Activated CD4-positive, alpha-beta T cell treated with anti-CD3 and anti-CD28 coated beads, Interleukin-2, amount 10 ng/mL, durations not matched to agents 7 days and 5 days (primary cell): ENCODE measurements at places on chromosomes 4 and X. TPM values are rescaled to one million over a fixed set of nuclear protein-coding genes. Genes with fewer than 3 reads are reported as not detected.

MRPL1 gene
- total RNA-seq = 35.8 TPM

GLRB gene
- total RNA-seq = not detected

GPR119 gene
- total RNA-seq = not detected

CCDC160 gene
- not detected for total RNA-seq

GRCh38 chr4:153973942-153974341 lies 185.1 kb upstream of the SFRP2 start:
- no peak for DNase-seq

GRCh38 chr4:74112399-74113105 lies 13.6 kb upstream of the CXCL2 start:
- DNase-seq = no peak

- DNase-seq = no peak
Measured at GRCh38 chr4:89657931-89658700, 178.8 kb downstream of the SNCA start.

DNA sequence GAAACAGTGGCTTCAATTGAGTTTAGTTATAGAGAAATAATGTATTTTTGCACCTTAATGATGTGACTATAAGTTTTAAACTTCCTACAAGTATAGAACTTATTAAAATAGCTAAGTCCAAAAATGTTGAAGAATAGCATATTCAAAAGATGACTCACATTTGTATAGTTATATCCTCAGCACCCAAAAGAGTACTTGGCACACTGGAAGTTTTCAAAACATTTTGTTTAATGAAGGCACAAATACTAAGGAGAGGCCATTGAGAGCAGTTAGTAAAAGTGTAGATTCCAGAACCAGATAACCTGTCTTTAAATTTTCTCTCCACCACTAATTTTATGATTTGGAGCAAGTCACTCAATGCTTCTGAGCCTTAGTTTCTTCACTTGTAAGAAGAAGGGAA lies 226.9 kb upstream of the MID1 start:
- DNase-seq = no peak
